Retina (tissue), 1 donor: ENCODE measurements at places on chromosomes 12 and 14.

DNA sequence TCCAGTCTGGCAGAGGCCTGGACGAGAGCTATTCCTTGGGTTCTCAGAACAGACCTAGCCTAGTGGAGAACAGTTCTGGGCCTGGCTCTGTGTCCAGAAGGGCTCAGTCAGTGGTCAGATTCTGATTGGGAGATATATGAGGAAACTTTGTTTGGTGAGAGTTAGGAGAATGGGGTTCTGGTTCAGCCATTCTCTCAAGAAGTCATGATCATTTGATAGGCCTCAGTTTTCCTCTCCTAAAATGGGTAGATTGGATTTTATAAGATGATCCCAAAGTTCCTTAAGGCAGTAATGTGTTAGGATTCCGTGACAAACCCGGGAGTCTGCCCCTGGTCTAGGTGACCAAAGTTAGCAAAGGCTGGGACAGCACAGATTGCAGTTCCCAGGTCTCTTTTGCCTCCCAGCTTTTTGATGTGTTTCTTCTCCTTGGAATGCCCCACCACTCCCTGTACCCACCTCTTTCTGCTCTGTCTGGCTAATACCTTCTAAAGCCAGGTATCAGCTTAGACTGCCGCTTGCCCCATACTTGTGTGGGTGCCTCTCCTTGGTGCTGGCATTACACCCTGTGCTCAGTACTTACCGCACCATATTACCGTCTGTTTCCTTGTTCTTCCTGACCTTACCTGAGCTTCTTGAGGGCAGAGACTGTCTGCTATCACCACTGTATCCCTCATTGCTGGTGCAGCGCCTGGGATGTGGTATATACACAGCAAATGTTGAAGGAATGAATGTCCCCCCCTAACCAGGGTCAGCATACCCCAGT lies 25.5 kb downstream of the SUSD6 start:
- DNase-seq, result no peak

DNA sequence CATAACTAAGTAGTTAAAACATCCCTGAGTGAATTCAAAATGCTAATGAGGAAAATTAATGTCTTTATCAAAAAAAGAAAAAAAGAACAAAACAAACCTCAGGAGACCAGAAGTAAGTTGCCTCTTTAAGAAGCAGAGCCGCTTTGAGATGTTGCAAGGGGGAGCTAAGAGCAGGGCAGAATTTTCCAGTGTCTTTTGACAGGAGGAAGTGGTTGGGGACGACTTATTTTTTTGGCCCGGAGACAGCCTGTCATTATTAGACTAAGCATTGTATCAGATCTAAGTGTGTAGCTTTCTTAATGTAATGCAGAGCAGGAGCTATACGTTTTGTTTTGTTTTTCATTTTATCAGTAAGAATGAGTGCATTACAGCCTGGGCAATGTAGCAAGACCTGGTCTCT lies 206.6 kb downstream of the CACNA1C start:
- no peak for DNase-seq

GRCh38 chr14:71720978-71721624 lies 211.1 kb upstream of the RGS6 start:
- no peak for DNase-seq

GRCh38 chr12:109951751-109952150 lies 44.4 kb downstream of the GIT2 start:
- no peak for DNase-seq

DNA sequence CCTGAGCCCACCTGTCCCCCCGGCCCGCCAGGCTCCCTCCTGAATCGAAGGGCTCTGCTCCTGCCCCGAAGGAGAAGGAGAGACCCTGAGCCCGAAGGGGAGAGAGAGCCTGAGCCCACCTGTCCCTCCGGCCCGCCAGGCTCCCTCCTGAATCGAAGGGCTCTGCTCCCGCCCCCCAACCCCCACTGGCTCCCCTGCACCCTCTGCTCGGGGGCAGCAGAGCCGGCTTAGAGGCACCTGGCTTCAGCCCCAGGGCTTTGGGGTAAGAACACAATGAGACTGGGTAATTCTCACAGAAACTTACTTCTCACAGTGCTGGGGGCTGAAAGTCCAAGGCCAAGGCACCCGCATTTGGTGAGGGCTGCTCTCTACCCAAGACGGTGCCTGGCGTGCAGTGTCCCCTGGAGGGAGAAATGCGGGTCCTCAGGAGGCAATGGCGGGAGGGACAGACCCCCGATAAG lies 53.1 kb upstream of the FBRSL1 start:
- no peak for DNase-seq

GRCh38 chr14:59303216-59303615 lies 114.7 kb downstream of the DAAM1 start:
- DNase-seq, result no peak

DNA sequence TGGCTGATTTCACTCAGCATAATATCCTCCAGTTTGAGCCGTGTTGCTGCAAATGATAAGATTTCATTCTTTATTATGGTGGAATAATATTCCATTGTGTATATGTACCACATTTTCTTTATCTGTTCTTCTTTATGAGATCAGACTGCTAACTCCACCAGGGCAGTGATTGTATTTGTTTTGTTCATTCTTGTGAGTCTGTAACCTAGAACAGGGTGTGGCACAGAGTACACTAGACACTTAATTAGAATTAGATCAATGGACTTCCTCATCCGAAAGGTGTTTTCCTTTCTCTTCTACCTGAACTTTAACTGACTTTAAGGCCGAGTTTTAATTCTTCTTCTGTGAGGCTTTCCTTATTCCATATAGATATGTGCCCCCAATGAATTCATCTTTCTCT lies 551.0 kb downstream of the SNAPC1 start:
- no peak for DNase-seq

DNA sequence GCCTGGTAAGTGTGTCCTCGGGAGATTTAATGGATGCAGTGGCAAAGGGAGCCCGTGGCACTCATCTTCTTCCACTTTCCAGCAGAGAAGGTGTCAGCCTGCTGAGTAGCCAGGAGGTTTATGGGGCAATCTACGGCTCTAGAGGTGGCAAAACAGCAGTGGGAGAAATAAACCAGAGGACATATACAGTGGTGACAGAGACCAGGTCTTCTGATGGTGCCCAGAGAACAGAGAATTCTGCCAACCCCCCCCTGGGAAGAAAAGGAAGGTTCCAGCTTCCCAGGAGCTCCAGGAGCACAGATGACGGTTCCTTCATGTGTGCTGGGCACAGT lies 43.0 kb downstream of the SMIM41 start:
- no peak for DNase-seq

- DNase-seq, result no peak
Observed at GRCh38 chr12:72057330-72057914, 118.8 kb downstream of the TPH2 start.

DNA sequence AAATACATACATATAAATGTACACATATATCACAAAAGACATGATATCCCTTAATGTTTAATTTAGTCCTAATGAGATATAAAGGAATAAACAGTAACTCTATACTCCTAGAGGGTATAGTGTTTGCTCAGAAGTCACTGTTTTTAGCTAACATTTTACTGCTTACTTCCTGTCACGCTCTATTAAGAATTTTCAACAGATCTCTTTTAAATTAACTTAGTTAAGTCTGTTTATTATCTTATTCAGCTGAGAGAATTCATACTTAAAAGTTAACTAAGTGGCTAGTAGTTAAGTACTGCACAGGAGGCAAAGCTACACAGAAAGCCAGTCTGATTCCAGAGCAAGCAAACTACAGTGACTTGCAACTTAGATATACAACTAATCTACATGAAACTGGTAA lies 39.9 kb downstream of the GXYLT1 start:
- DNase-seq, result no peak

DNA sequence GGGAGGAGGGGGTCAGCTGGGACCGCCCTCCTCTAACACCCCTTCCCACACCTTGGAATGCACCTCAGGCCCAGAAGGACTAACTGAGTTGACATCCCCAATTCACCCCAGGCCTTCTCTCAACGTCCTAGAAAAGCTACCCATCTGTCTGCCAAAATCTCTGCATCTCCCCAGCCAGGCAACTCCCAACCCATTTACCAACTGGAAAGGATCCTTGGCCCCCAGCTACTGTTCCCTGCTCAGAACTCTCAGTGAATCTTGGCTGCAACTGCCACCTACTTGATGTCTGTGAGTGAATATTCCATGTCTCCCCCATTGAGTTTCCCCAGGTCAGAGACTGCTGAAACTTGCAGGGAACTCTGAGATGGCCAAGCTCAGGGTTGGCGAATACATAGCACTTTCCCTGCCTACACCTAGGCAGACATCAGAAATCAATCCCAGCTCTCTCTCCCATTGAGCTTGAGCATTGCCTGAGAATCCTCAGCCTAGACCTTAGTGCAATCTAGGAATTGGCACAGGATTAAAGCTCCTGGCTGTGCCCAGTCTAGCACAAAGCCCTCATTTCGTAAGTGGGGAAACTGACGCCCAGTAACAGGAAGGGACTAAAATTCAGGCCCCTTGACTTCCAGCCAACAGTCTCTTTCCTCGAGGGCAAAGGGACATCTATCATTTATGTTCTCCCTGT lies 71.9 kb upstream of the NCOR2 start:
- no peak for DNase-seq

- DNase-seq, result peak; percentile 30
Observed at GRCh38 chr14:37262649-37263048, 64.9 kb downstream of the MIPOL1 start.

GRCh38 chr14:52948039-52948438 lies 2.8 kb downstream of the FERMT2 start:
- no peak for DNase-seq

DNA sequence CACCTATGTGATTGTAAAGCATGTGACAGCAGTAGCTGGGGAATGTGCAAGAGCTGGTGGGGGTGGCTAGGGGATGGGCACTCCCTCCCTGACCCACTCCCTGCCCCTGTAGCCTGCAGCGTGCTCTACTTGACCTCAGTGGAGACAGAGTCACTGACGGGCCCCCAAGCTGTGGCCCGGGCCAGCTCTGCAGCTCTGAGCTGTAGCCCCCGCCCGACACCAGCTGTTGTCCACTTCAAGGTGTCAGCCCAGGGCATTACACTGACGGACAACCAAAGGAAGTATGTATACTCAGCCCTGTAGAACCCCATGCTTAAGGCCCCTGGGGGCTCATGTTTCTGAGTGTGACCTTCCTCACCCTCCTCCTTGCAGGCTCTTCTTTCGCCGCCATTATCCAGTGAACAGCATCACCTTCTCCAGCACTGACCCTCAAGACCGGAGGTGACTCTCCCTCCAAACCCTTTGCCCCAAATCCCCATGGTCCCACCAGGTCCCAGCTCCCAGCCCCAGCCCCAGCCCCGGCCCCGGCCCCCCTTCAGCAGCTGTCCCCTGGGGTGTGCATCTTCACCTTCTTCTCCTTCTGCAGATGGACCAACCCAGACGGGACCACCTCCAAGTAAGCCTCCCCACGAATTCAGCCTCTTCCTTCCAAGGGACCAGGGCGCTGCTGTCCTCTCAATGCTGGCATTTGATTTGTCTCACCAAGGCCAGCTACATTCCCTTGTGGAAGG lies 13.3 kb downstream of the TNS2 start:
- DNase-seq, result no peak

DNA sequence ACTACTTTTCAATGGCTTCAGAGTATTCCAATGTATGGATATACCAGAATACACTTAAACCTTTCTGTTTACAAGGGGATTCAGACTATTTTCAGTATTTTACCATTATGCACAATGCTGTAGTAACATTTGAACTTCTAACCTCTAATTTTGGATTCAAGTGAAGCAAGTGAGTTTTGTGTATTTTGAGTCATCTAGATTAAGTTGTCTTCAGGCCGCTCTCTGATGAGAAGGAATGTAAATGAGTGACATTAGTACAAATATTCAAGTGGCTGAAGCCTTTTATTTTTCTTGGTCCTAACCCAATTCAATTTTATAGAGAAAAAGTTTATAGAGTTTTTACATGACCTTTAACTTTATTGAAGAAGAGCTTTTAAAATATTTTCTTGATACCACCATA lies 125.6 kb downstream of the PDE3A start:
- DNase-seq, result no peak
